ENCODE measurements at places on chromosomes 13 and 19.

DNA sequence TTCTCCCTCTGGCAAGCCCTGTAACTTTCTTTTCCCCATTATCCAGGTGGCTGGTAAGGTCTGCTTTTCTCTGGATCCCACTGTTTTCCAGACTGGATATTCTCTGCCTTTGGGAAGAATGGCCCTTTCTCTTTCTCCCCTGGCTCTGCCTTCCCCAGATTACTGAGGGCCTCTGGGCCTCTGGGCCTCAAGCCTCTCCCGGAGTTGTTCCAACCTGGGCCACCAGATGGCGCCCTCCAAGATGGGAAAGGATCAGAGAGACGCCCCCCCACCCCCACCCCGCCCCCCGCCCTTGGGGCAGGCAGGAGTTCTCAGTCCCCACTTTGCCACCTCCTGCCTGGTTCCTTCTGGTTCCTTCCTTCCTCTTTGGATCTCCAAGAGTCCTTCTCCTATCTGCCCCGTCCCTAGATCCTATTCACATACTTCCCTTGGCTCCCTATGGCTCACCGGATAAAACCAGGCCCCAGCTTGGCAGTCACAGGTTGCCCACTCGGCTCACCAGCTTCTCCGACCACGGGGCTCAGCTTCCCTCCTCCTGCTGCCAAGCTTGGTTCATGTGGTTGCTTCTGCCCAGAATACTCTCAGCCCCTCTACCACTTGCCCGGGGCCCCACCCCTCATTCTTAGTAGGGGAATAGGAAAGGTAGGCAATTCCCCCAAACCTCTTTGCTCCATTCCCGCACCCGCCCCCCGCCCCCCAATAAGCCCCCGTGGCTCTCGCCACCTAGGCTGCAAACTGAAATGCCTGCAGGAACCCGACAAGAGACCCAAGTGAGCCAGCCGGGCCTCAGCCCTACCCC lies 13.1 kb downstream of the EPS8L1 start:
- ATAC-seq = peak; percentile 50

- no peak for ATAC-seq
Measured at GRCh38 chr13:38346764-38347163, 2.9 kb upstream of the UFM1 start.

GRCh38 chr13:108609353-108609752 lies 20.1 kb upstream of the MYO16 start:
- ATAC-seq = no peak

DNA sequence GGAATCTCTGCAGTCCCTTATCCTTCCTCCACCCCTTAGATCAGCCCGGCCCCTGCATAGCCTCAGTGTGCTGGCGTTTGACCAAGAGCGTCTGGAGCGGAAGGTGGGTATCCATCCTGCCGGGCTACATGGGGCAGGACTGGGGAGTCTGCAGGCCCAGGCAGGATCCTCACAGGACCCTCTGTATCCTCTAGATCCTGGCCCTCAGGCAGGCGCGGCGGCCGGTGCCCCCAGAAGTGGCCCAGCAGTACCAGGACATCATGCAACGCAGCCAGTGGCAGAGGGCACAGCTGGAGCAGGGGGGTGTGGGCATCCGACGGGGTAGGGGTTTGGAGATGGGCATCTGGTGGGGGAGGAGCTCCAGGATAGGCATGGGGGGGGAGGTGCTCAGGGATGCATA lies 8.9 kb downstream of the PODNL1 start:
- no peak for ATAC-seq

GRCh38 chr19:1836458-1837221 lies 11.6 kb downstream of the REXO1 start:
- no peak for ATAC-seq

DNA sequence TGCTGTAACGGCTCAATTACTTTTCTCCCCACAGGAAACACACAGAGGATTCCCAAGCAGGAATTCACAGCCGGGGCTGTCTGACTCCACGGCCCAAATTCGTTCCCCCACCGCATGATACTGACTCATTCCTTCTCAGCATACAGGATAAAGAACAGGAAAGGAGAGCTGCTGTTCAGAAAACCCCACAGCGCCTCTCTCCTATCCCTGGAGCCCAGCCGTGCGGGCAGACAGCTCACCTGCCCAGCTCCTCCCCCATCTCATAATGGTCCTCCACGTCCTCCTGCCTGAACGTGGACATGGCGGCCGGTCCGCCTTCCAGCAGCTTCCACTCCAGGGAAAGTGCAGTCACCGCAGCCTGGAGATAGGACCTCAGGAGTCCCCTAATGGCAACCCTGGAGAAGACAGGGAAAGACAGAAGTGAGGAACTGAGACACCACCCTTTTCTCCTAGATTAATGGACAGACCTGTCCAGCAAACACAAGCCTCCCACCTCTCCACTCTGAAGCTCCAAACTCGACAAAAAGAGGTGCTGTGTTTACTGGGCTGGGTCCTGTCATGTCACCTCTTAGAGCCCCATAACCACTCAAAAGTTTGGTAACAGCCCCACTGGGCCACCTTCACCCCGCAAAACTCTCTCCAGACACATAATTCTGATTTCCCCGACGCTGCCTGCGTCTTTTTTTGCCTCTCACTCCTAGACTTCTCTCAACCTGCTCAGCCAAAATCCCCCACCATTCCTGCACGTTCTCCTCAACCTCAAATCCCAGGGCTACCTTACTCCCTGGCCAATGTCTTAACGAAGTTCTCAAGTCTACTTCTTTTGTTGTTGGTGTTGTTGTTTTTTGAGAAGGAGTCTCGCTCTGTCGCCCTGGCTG lies 1.2 kb downstream of the DAPK3 start:
- peak; percentile 20 for ATAC-seq

- no peak for ATAC-seq
Measured at GRCh38 chr19:36097036-36097435, 13.9 kb upstream of the OVOL3 start.

DNA sequence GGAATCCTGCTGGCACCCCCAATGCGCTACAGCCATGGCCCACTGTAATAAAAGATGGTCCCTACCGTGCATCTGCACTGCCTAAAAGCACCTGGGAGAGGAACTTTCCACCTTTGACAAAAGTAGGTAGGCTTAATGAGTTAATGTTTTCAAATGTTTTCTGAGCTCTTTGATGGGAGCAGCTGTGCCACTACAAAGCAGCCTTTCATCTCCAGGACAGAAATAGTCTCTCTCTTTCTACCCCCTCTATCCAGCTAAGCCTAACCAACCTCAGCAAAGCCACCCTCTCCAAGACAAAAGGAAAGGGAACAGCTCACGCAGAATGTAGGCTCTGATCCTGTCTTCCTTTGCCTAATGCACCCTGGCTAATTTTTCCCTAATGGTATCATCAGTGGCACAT lies 560.2 kb downstream of the UQCRFS1 start:
- ATAC-seq = no peak

Measured in SK-N-SH treated with all-trans-retinoic acid at 6 μM for 48 hours (cell line).